ENCODE measurements at places on chromosomes 12 and 14.

GRCh38 chr12:72679147-72679757 is 407.1 kb downstream of the TRHDE start:
- no peak overlapping the region for H3K4me3 ChIP-seq
- H3K27me3 ChIP-seq = no peaks in the 10 kb centered on the region
- no peaks in the 10 kb centered on the region for H3K36me3 ChIP-seq
- no peak for DNase-seq

DNA sequence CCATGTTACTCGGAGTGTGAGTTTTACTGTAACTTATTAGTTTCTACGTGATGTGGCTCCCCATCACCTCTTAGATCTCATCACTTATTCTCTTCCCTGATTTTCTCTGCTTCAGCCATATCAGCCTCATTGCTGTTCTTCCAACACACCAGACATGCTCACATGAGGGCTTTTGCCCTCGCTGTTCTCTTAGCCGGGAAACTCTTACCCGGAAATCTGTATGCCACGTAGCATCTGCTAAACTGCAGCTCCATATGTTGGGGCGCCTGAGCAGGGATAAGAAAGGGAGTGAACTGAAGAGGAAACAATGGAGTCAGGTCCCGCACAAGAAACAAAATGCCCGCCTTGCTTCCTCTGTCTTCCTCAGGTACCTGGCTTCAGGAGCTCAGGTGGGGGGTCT is 16.6 kb downstream of the SMUG1 start:
- H3K27me3 ChIP-seq = peaks cover 37% of the 10 kb centered on the region
- H3K4me3 ChIP-seq = no peak overlapping the region
- H3K27ac ChIP-seq = no peak overlapping the region
- peaks cover 3% of the 10 kb centered on the region for H3K4me1 ChIP-seq
- no peak for DNase-seq

DNA sequence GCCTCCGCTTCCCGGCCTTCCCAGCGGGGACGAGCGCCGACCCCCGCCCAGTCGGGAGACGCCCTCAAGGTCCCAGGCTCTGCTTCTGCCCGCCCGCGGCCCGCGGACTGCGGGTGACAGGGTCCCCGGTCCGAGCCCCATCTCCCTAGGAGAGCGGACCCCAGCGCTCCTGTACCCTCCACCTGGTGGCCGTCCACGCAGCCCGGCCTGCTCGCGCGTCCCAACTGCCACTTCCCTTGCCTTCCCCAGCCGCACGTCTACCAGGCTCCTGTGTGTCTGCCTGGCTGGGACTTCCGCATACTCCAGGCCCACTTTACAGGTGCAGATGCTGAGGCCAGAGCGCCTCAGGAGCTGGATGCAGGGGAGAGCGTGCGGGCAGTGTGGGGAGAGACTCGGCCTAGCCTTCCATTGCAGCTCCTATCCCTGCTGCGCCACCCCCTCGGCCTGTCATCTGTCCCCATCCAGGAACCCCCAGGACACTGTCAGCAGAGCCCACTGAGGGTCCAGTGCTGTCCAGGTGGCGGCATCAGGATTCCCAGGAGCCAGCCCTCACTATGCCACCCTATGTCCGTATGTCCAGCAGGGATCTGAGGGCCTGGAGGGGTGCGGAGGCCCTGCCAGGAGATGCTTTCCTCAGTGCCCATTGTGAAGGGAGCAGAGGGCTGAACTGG is 8.0 kb upstream of the ANKRD9 start:
- no peak for DNase-seq
- peak overlapping the region; percentile 62 for H3K4me3 ChIP-seq
- no peaks in the 10 kb centered on the region for H3K27me3 ChIP-seq
- peaks cover 3% of the 10 kb centered on the region for H3K4me1 ChIP-seq
- no peaks in the 10 kb centered on the region for H3K36me3 ChIP-seq

- no peak overlapping the region for H3K27ac ChIP-seq
- H3K27me3 ChIP-seq = no peaks in the 10 kb centered on the region
These were observed 398.5 kb downstream of the LRIG3 start for GRCh38 chr12:58521796-58522195.

DNA sequence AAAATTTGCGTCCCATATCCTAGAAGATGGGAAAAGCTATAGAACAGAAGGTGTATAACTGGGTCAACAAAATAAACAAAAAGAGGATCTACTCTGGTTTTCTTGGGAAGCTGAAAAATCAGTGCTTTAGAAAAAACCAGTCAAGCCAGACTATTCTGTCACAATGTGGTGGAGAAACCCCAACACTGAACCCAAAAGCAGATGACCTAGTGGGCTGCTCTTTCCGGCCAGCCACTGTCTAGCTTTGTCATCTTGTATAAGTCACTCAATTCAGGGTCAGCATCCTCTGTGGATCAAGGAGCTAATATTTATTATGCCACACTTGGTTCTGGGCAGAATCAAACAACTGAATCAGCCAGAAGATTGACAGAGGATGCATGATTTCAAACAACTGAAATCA is 26.6 kb upstream of the TMCC3 start:
- no peaks in the 10 kb centered on the region for H3K27me3 ChIP-seq
- no peaks in the 10 kb centered on the region for H3K36me3 ChIP-seq
- no peaks in the 10 kb centered on the region for H3K4me1 ChIP-seq
- no peak for DNase-seq

- H3K27me3 ChIP-seq = no peaks in the 10 kb centered on the region
- H3K4me1 ChIP-seq = no peaks in the 10 kb centered on the region
- H3K27ac ChIP-seq = no peak overlapping the region
- H3K36me3 ChIP-seq = no peaks in the 10 kb centered on the region
These were observed 114.8 kb downstream of the ESRRB start for GRCh38 chr14:76490735-76491134.

- no peaks in the 10 kb centered on the region for H3K27me3 ChIP-seq
- DNase-seq = no peak
- no peaks in the 10 kb centered on the region for H3K4me1 ChIP-seq
- peaks cover 8% of the 10 kb centered on the region for H3K36me3 ChIP-seq
These were observed 807 bp upstream of the ZCCHC8 start for GRCh38 chr12:122501489-122501989.

DNA sequence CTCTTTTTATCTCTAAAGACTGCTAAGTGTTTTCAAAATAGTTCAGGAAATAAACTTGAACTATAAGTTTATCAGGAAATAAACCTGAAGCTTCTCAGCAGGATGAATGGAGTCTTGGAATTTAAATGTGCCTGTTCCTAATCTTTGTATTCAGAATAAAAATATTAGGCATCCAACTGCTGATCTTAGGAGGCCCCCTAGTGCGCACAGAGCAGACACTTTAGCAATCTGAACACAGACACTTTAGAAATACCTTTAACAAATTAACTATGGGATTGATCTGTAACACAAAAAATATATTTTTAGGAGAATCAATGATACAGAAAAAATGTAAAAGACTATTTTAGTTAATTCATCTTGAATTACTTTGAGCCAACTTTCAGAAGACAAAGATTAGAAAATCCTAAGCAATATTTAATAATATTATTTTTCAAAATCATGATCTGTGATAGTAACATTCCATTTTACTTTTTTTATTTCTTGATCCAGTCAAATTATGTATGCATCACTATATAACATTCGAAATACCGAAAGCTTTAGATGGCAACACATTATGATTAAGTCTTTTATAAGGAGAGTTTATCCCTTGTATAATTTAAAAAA is 80.9 kb downstream of the SLC41A2 start:
- H3K4me1 ChIP-seq = no peaks in the 10 kb centered on the region
- no peak overlapping the region for H3K4me3 ChIP-seq
- no peaks in the 10 kb centered on the region for H3K36me3 ChIP-seq
- H3K27ac ChIP-seq = no peak overlapping the region
- DNase-seq = no peak

GRCh38 chr12:79661629-79662028 is 29.1 kb downstream of the PAWR start:
- H3K36me3 ChIP-seq = no peaks in the 10 kb centered on the region
- H3K27ac ChIP-seq = no peak overlapping the region

GRCh38 chr14:69594846-69595245 is 16.6 kb upstream of the SUSD6 start:
- H3K36me3 ChIP-seq = no peaks in the 10 kb centered on the region
- no peak overlapping the region for H3K27ac ChIP-seq
- H3K27me3 ChIP-seq = no peaks in the 10 kb centered on the region
- no peaks in the 10 kb centered on the region for H3K4me1 ChIP-seq
- no peak for DNase-seq

DNA sequence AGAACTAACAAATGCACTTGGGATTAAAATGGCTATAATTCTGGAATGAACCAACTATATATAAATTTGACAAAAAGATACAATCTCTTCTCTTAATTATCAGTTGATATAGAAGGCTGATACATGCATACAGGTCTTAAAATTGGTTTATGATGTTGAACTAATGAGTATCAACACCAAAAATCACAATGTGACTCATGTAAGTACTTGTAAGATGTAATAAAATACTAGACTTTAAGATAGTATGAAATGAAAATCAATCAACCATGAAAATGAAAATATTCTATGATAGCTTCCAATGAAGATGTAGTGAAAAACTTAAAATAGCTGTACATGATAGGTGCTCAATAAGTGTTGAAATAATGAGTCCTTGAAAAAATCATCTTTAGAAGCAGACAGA is 116.6 kb upstream of the SOX5 start:
- H3K27me3 ChIP-seq = no peaks in the 10 kb centered on the region
- no peak overlapping the region for H3K27ac ChIP-seq
- H3K4me3 ChIP-seq = no peak overlapping the region
- no peaks in the 10 kb centered on the region for H3K4me1 ChIP-seq

GRCh38 chr12:97797473-97797872 is 334.9 kb downstream of the RMST start:
- no peak for DNase-seq
- no peaks in the 10 kb centered on the region for H3K36me3 ChIP-seq

DNA sequence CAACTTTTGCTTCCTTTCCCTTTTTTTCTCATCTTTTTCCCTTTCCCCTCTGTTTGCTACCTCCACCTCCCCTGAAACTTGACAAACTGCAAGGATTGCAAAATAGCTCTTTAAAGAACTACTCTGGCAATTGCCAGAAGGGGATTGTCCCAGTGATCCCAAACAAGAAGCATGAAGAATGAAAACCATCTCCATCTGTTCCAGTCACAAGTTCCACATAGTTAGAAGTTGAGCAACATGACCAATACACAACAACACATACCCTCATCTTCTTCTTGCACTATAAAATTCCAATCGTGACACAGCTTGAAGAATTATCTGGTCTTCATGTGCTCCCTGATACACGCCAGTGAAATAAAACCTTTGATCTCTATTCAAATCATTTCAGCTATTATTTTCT is 93.7 kb upstream of the USP15 start:
- H3K4me1 ChIP-seq = no peaks in the 10 kb centered on the region
- no peak for DNase-seq
- no peaks in the 10 kb centered on the region for H3K27me3 ChIP-seq

DNA sequence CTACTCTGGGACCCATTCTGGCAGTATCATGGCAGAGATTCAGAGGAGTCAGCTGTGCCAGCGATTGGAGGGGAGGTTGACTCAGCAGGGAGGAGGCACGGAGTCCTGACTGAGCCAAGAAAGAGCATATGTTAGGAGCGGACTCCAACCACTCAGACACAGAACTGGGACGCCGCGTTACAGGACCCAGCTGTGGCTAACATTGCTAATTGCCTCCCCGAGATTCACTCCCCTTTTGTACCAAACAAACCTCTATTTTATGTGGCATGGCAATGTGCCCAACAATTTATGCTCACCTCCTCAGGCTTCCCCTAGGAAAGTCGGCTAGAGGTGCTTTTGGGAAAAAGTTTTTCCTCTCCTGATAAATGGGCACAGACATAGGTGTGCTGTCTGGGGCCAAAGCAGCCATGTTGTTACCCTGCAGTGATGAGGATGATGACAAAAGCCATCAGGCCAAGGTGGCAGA is 15.2 kb upstream of the CLIP1 start:
- no peaks in the 10 kb centered on the region for H3K4me1 ChIP-seq
- no peaks in the 10 kb centered on the region for H3K36me3 ChIP-seq
- H3K27ac ChIP-seq = no peak overlapping the region
- no peak for DNase-seq
- H3K4me3 ChIP-seq = no peak overlapping the region
- no peaks in the 10 kb centered on the region for H3K27me3 ChIP-seq

GRCh38 chr14:37171678-37172023 is 755 bp downstream of the SLC25A21 start:
- H3K4me3 ChIP-seq = peak overlapping the region; percentile 49
- no peaks in the 10 kb centered on the region for H3K27me3 ChIP-seq
- no peak for DNase-seq
- H3K4me1 ChIP-seq = peaks cover 4% of the 10 kb centered on the region
- no peaks in the 10 kb centered on the region for H3K36me3 ChIP-seq

DNA sequence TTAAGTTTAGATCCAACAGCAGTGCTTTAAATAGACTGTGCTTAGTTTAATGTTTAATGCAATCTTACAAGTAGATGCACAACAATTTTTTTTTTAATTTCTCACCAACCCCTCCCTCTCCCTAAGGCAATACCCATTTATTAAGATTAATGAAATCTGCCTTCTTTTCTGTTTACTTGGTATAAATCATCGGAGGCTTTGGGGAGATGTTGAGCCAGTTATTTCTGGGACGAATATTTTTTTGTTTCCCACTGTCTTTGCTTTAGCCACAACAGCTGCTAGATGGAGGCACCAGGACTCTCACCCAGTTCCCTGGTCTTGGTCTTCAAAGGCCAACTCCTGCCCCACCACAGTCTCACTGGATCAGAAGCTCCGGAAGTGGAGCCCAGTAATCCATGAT is 113.4 kb downstream of the PLXNC1 start:
- peaks cover 24% of the 10 kb centered on the region for H3K4me1 ChIP-seq
- H3K27me3 ChIP-seq = no peaks in the 10 kb centered on the region
- H3K4me3 ChIP-seq = no peak overlapping the region
- H3K27ac ChIP-seq = no peak overlapping the region

DNA sequence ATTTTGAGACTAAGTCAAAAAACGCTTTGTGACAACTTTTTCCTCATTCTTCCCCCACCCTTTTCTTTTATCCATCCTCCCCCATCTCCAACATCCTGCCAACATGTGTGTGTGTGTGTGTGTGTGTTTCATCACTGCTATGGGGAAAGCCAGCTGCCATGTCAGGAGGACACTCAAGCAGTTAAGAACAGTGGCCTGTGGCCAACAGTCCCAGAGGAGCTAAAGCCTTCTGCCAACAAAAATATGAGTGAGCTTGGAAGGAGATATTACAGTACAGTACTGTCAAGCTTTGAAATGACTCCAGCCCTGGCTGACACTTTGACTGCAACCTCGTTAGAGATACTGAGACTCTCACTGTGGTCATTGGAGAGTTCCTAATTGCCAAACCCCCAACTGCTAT is 5.0 kb upstream of the CSRP2 start:
- no peak overlapping the region for H3K4me3 ChIP-seq
- no peaks in the 10 kb centered on the region for H3K36me3 ChIP-seq
- no peak for DNase-seq
- H3K27me3 ChIP-seq = no peaks in the 10 kb centered on the region

DNA sequence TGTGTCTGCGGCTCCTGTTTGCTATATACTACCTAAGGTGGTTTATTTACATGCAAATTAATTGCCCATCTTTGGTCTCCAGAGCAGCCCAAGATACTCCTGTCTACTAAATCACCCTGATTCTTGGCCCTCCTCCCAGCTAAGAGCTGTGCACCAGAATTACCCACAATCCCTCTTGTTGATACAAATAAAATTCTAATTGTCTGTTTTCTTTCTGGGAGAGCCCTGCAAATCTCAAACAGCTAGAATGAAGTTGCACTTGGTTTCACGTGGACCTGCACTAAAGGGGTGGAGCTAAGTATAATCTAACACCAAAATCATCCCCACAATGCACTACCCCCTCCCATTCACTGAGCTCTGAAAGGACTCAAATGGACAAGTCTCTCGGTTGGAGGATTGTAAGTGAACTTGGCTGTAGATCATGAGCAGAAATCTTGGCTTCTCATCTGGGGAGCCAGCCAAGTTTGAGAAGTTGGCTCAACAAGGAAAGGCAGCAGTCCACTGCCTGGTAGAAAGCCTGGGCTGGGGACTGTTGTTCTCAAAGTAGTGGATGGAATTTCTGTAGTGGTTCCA is 6.6 kb downstream of the MAX start:
- H3K4me3 ChIP-seq = no peak overlapping the region
- H3K27me3 ChIP-seq = no peaks in the 10 kb centered on the region
- H3K4me1 ChIP-seq = no peaks in the 10 kb centered on the region
- H3K27ac ChIP-seq = no peak overlapping the region
